Breast epithelium (tissue), 4 donors: ENCODE measurements at places on chromosomes 4 and X.

DNA sequence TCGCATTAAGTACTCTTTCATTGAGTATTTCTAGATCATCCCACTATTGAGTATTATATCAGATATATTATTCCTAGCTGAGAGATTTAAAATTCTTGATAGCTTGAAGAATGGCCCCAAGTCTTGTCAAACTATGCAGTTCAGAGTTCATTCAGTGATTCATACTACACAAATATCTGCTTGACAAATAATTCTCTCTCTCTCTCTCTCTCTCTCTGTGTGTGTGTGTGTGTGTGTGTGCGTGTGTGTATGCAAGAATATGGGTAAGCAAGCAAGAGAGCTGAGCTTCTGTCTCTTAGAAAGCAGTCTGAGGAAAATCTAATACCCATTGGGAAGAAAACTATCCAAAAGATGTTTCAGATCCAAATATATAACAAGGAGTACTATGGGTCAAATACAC is 142.0 kb downstream of the SLC10A7 start:
- no peak for DNase-seq
- H3K36me3 ChIP-seq, result no peaks in the 10 kb centered on the region

DNA sequence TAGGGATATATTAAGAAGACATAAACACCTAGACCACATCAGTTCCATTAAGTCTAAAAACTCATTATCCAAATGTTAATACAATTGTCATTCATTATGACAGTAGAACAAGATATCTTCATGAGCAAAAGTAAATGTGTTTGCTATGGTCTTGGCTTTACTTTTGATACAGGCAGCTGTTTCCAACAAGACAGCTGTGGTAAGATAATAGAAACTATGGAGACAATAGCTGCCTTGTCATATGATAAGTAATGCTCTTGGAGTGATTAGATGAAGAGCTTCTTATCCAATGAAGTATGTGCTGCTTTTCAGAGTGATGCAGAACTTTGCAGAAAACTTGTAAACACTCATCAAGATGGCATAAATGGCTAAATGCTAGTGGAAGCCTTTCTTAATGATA is 1066.0 kb downstream of the FSTL5 start:
- H3K4me1 ChIP-seq, result no peaks in the 10 kb centered on the region
- H3K27me3 ChIP-seq, result no peaks in the 10 kb centered on the region
- H3K36me3 ChIP-seq, result no peaks in the 10 kb centered on the region
- H3K27ac ChIP-seq, result no peak overlapping the region

DNA sequence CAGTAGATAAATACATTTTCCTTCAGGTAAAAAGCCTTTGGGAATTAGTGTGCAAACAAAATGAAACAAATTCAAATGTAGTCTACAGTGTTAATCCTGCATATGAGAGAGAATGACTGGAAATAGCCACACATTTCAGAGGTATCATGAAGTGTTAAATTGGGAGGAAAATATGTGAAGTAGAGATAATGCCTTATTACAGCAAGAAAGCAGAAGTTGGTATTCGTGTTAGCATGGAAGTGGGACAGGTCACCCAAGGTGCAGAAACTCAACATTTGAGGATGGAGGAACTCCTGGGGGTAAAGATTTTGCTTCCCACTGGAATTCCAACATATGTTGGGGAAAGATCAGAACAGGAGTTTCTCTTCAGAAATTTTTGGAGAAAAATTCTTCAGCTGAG is 51.3 kb downstream of the EMCN start:
- H3K36me3 ChIP-seq, result no peaks in the 10 kb centered on the region
- H3K27ac ChIP-seq, result no peak overlapping the region
- DNase-seq, result no peak

GRCh38 chrX:44152852-44153251 is 179.7 kb upstream of the NDP start:
- DNase-seq, result no peak
- no peak overlapping the region for H3K4me3 ChIP-seq
- no peaks in the 10 kb centered on the region for H3K4me1 ChIP-seq
- peaks cover 25% of the 10 kb centered on the region for H3K27me3 ChIP-seq

DNA sequence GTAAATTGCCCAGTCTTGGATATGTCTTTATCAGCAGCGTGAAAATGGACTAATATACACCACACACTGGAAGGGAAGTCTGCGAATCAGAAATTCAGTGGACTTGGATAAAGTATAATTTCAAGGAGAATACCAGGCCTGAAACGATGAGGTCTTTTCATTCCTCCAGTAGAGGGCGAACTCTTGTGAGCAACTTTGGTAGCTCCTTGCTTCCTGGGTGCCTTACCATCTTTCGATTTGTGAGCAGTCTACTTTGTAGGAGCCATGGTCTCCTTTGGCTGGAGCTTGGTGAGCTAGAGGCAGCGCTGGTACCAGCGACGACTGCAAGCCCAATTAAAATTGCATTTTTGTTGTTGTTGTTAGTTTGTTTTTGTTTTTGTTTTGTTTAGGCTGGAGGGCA is 791.9 kb downstream of the FAT4 start:
- no peaks in the 10 kb centered on the region for H3K27me3 ChIP-seq
- H3K4me3 ChIP-seq, result no peak overlapping the region
- H3K27ac ChIP-seq, result no peak overlapping the region
- no peaks in the 10 kb centered on the region for H3K4me1 ChIP-seq
- no peaks in the 10 kb centered on the region for H3K36me3 ChIP-seq

- no peaks in the 10 kb centered on the region for H3K36me3 ChIP-seq
- no peak overlapping the region for H3K4me3 ChIP-seq
- H3K27me3 ChIP-seq, result no peaks in the 10 kb centered on the region
- H3K4me1 ChIP-seq, result no peaks in the 10 kb centered on the region
- DNase-seq, result no peak
Observed at GRCh38 chr4:37726666-37727065, 40.5 kb upstream of the RELL1 start.

- DNase-seq, result no peak
- no peaks in the 10 kb centered on the region for H3K27me3 ChIP-seq
- H3K4me3 ChIP-seq, result no peak overlapping the region
- H3K4me1 ChIP-seq, result no peaks in the 10 kb centered on the region
Observed at GRCh38 chr4:17475481-17475880, 36.4 kb downstream of the QDPR start.

GRCh38 chrX:23826653-23827052 is 43.7 kb downstream of the SAT1 start:
- H3K27ac ChIP-seq, result no peak overlapping the region
- no peaks in the 10 kb centered on the region for H3K36me3 ChIP-seq
- no peaks in the 10 kb centered on the region for H3K4me1 ChIP-seq
- DNase-seq, result no peak
- no peak overlapping the region for H3K4me3 ChIP-seq

DNA sequence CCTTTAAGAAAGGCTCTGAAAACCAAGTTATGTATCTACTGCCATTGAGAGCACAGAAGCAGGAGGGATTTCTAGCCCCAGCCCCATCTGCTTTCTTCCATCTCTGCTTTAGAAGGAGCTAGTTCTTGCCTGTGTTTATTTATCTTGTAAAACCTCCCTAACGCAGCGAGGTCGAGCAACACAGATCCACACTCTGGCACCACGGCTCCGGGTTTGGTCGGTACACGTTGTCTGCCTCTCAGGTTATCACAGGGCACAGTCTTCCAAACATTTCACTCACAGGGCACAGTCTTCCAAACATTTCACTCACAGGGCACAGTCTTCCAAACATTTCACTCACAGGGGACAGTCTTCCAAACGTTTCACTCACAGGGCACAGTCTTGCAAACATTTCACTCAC is 69.7 kb upstream of the TLR3 start:
- H3K27ac ChIP-seq, result no peak overlapping the region
- no peak for DNase-seq

- no peaks in the 10 kb centered on the region for H3K4me1 ChIP-seq
- no peak for DNase-seq
- H3K27ac ChIP-seq, result no peak overlapping the region
- H3K36me3 ChIP-seq, result no peaks in the 10 kb centered on the region
- peaks cover 14% of the 10 kb centered on the region for H3K27me3 ChIP-seq
Observed at GRCh38 chrX:37776283-37776986, 3.4 kb upstream of the CYBB start.
